ENCODE measurements at places on chromosomes 12 and 14. TPM values are rescaled to one million over a fixed set of nuclear protein-coding genes. Genes with fewer than 3 reads are reported as not detected.

CNTN1 gene
- total RNA-seq: 53.7 TPM

TEX22 gene
- 0.36 TPM for total RNA-seq

ADAM21 gene
- total RNA-seq: not detected

EML5 gene
- 0.40 TPM for total RNA-seq

Data from A549 treated with Hydrocortisone at 1 μM for 4 hours (cell line).